ENCODE measurements at places on chromosomes 4 and X.

GRCh38 chr4:31539284-31540069, 819.3 kb downstream of the PCDH7 start:
- DNase-seq = peak; percentile 2

- DNase-seq = no peak
These were observed 94.5 kb upstream of the IL13RA1 start for GRCh38 chrX:118632862-118633261.

DNA sequence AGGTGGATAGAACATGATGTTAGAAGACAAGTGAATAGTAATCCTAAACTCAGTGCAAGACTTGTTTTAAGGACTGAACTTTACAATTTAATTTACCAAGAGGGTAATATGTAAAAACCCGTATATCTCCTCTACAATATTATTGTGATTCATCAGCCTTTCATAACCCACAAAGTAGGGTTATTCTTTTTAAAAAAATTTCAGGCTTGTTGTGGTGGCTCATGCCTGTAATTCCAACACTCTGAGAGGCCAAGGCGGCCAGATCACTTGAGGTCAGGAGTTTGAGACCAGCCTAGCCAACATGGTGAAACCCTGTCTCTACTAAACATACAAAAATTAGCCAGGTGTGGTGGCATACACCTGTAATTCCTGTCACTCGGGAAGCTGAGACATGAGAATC, 7.2 kb downstream of the IBSP start:
- no peak for DNase-seq

GRCh38 chrX:40912576-40912975, 172.7 kb upstream of the USP9X start:
- DNase-seq = no peak

- no peak for DNase-seq
These were observed 51.5 kb upstream of the TBC1D9 start for GRCh38 chr4:140807491-140808252.
